ENCODE measurements at places on chromosomes 5 and 9. TPM values are rescaled to one million over a fixed set of nuclear protein-coding genes. Genes with fewer than 3 reads are reported as not detected.

- no peak for DNase-seq
Measured at GRCh38 chr9:133509179-133510083, 15.3 kb downstream of the MYMK start.

Gene STPG3
- total RNA-seq: not detected

- DNase-seq: no peak
Measured at GRCh38 chr5:139644001-139644456, 4.1 kb upstream of the CXXC5 start.

Gene C9orf85
- total RNA-seq: 12.3 TPM

GRCh38 chr5:149002053-149002452, 60.8 kb downstream of the SH3TC2 start:
- peak; percentile 36 for DNase-seq

DNA sequence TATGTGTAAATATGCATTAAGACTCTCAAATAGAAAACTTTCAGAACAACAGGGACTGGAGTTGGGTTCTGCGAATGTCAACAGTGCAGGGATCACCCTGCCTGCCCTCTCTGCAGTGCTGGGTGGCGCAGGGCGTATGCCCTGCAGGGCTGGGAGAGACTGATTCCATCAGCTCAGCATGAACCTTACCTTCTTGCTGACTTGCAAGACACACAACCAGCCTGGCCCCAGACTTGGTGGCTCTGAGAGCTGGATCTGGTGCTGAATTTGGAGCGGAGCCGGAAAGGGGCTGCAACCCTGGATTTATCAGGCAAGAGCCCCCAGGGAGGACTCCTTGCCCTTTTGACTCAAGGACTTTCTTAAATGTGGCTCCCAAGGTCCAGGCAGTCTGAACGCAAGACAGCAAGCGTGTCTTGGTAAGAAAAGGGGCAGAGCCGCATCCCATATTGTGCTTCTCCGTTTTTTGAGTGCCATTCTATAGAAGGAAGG, 376.0 kb upstream of the IRX2 start:
- no peak for DNase-seq

Gene FAM153A
- total RNA-seq: 0.55 TPM

DNA sequence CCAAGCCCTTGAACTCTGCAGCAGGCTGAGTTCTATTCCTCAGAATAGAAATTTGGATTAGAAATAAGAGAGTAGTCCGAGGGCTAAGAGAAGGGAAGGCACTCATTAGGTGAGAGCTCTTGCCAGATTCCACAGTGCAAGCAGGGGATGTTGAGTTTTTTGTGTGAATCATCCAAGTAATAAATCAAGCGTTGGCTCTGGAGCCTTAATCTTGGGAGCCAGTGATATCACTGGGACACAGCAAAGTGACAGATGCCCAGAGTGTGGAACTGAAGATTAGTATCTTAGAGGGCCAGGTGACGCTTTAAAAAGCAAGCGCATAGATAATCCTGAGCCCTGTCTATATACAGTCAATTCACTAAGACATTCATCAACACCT, 60.3 kb downstream of the FOXD1 start:
- DNase-seq: no peak

Gene SAXO1
- total RNA-seq: 0.22 TPM

Gene IL31RA
- not detected for total RNA-seq

DNA sequence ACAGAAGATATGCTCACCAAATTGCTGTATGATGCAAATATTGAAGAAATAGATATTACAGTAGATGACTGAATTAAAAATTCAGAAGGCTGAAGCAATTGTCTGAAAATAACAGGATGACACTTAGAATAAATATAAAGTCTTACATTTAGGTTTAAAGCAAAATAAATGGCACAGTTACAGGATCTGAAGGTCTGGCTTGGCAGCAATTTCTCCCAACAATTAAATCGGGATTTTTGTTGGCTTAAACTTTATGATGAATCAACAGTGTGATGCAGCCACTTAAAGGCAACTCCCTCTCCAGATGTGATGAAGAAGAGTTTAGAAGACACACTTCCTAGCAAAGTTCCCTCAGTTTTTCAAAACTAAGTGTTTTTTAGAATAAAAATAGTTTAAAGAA, 80.5 kb downstream of the NREP start:
- DNase-seq: no peak

GRCh38 chr9:13615660-13616490, 336.4 kb upstream of the MPDZ start:
- no peak for DNase-seq

- DNase-seq: no peak
Measured at GRCh38 chr5:119386596-119387344, 31.0 kb downstream of the TNFAIP8 start.

Gene COL23A1
- total RNA-seq: 0.36 TPM

DNA sequence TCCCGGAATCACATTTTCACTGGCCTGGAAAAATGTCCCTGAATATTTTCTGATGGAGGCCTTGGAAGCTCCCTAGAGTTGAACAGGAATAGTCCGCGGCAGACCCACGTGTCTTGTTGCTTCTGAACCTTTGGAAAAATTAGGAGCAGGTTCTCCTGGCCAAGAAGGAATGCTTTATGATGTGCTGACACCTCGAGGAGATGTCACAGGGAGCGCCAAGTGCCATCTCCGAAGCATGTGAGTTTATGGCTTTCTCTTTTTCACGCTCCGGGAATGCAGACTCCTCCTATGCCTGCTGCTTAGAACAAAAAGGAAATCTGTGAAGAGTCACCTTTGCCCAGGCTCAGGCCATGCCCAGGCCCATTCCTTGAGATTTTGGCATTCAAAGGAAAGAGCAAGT, 84.6 kb downstream of the BOD1 start:
- DNase-seq: no peak

Gene ABCA2
- 26.4 TPM for total RNA-seq

GRCh38 chr5:146034127-146034526, 71.2 kb downstream of the PLAC8L1 start:
- DNase-seq: no peak

Gene ARID3C
- total RNA-seq: 12.0 TPM

Gene RACK1
- total RNA-seq: 1,813 TPM

Gene RETREG1
- 8.0 TPM for total RNA-seq

Gene LRRC14B
- not detected for total RNA-seq

DNA sequence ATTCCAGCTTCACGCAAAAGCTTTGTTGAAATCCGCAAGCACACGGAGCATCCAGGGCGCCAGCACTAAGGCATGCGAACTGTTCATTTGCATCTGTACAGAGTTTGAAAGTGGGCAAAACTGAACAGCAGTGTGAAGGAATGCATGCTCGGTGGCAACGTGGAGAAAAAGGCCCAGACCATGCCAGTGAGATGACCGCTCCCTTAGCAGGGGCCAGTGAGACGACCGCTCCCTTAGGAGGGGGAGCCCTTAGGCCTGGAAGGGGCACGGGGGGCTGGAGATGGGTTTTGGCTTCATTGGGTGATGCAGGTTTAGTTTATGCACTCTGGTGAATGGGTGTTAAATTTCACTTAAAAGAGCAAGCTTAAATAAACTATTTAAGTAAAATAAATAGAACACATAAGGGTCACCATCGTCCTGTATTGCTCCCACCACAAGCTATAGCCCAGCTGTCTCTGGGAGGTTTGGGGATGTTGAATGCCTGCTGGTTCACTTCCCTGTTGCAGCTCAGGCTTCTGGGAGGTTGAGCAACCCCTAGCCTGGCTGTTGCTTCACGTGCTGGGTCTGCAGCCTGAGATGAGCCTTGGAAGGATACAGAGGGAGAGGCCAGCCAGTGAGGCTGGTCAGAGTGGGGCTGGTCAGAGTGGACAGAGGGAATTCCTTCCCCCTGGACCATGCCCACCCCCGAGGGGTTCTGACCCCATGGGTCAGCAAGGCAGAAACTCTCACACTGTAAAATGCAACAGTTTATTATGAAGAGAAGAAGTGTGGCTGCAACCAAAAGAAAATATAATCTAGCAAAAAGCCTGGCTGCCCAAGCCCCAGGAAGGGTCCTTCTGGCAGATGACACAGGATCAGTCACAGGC, 4.6 kb upstream of the FCN1 start:
- DNase-seq: no peak

DNA sequence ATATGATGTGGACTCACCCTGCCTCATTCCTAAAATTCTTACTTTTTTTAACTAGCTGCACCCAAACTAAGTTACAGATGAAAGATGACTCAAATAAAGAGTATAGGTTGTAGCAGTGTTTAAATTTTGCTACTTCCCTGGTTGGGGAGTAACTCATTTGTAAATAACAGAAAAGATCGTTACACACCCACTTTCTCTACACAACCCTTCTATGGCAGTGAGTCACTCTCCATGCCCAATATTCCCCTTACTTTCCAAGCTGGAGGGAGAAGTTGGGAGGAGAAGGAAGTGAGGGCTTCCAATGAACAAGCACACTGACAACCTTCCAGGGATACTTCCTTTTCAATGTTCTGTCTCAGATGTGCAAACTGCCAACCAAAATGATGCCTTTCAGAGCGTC, 1.9 kb downstream of the RASEF start:
- DNase-seq: no peak

DNA sequence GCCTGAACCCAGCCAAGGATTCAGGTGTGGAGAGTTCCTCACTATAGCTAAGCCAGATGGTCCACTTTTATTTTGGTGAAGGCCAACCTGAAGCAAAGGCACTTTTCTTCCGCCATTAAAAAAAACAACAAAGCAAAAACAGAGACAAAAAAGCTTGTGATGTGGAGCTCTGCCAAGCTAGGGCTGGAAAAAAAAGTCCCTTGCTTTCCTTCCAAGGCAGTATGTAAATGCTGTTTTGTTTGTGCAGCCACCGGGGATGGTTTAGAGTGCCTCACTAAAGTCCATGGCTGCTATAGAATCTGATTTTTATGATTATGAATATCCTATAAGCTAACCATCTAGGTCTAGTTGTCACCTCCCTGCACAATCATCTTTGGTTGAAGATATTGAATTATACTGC, 14.9 kb downstream of the MEGF10 start:
- DNase-seq: no peak

GRCh38 chr9:115209601-115210306, 91.8 kb upstream of the TNC start:
- no peak for DNase-seq

DNA sequence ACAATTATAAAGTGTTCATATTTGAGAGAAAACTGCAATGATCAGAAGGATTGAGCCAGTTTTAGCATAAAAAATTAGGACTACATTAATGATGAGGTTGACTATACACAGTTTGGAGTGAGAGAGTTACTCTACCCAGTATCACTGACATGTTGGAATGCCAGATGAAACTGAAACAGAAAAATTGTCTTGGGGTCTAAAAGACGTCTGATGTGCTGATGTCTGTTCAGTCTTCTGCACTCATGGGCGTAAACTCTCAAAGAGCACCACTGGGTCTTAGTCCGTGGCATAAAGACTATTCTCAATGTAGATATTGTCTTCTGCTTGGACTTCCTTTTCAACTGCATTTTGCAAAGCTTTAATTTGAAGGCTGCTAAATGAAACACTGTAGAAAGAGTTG, 29.5 kb downstream of the HAVCR1 start:
- no peak for DNase-seq

DNA sequence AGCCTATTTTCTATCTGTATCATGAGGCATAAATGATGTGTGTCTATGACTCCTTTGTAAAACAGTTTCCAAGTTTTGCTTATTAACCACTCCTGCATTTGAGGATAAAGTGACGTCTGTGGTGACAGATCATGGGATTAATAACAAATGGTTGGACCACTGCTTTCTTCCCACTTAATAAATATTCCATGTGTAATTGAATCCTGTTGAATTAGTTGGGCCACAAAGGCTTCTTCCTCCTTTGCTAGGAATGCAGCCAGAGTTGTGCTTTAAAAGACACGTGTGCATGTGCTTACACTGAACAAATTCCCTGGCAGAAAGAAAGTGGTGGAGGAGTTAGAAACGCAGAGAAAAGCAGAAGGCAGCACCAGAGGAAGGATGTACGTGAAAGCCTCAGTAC, 150.2 kb downstream of the ACTBL2 start:
- no peak for DNase-seq
